ENCODE measurements at places on chromosomes 16 and 17.

DNA sequence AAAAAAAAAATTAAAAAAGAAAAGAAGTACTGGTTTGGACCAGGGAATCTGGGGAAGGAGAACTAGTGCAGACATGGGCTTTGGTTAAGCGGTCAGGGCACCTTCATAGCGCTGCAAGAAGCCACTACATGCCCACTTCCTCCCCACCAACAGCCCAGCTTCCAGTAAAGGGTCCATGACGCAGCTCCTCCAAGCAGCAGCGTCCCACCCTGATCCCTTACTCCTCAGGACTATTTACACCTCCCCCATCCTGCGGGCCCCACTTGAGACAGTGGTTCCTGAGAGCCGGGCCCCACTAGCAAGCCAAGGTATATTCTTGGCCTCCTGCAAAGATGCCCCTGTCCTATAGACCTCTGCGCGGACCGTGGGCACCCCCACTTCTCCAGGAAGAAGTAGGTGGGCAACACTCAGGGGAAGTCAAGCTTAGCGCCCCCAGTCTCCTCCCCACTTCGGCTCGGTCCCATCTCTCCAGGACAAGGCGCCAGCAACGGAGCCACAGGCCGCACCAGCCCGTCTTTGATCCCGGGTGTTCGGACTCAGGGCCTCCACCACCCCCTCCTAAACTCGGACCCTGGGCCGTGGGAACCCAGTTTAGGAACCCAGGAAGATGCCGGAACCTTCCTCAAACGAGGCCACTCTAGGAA lies 913 bp upstream of the PRR14 start:
- no peak for DNase-seq

DNA sequence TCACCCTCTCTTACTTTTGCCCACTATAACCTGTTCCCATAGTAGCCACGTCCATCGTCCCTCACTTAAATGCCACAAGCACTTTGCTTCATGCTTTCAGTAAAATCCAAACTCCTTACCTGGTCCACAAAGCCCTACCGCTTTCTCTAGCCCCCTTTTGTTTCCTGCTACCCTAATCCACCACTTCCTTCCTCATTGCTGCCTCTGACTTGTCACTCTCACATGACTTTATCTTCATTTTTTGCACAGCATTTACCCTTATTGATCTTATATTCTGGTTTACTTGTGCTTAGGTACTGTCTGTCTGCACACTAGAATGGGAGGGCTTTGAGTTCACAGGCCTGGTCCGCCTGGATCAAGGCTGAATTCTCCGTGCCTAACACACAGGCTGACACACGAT lies 340.0 kb downstream of the XYLT1 start:
- DNase-seq, result no peak

DNA sequence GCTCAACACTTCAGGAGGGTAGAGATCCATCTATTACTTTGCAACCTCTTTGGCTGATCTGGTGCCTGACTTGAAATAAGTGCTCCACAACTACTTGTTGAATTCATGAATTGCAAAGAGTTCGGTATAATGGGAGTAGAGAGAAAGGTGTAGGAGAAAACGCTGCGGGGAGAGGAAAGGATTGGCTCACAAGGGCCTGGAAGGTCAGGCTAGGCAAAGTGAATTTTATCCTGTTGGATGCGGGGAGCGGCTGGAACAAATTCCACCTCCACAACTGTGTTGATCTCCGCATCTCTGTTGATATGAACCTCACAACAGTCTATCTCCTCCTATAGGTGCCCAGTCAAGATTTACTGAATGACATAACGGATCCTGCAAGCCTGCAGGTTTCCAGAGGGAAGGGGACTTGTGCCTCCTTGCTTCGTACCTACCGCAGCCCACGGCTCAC lies 684 bp downstream of the SLX4 start:
- DNase-seq, result no peak

GRCh38 chr17:29212681-29213121 lies 32.5 kb upstream of the MYO18A start:
- no peak for DNase-seq

DNA sequence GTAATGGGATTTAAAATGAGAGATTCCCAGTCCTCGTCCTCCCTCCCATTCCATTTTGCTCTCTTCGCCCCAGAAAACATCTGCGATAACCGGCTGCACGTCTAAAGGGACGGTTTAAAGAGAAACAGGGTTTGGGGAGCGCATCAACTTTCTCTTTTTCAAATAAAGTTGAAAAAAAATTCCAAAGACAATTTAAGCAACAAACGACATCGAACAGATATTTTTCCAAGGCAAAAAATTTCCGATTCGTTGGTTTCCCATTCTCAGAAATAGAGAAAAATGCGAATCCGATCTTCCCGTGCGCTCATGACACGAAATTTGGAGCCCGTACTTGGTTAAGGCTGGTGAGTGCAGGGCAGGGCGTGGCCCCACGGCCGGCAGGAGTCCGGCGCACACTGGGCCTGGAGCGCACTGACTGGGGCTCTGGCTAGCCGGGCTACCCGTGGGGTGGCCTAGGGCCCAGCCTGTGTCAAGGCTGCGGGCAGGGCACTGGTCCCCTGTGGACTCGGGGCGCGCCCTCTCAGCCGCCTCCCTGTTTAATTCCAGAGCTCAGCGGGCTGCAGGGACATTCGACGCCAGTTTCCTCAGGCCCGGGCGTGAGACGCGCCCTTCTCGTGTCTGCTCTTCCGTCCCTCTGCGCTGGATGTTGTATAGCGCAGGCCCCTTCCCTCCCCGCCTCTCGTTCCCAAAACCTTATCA lies 17.9 kb upstream of the ZFHX3 start:
- no peak for DNase-seq

DNA sequence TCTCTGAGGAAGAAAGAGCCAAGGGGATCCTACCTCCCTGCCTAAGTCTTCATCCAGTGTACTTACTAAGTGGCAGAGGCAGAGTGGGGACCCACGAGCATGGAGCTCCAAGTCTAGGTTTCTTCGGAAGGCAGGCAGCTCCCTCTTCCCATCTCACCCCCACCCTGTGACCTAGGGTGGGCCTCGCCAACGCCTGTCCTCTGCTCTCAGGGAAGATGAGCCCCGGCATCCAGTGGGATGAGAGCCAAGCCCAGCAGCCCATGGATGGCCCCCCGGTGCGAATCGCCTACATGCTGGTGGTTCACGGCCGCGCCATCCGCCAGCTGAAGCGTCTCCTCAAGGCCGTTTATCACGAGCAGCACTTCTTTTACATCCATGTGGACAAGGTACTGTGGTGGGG lies 8.3 kb downstream of the XYLT2 start:
- DNase-seq, result no peak

GRCh38 chr16:13083681-13084080 lies 182.3 kb downstream of the SHISA9 start:
- no peak for DNase-seq

GRCh38 chr17:5472511-5472910 lies 3.7 kb upstream of the DHX33 start:
- no peak for DNase-seq

DNA sequence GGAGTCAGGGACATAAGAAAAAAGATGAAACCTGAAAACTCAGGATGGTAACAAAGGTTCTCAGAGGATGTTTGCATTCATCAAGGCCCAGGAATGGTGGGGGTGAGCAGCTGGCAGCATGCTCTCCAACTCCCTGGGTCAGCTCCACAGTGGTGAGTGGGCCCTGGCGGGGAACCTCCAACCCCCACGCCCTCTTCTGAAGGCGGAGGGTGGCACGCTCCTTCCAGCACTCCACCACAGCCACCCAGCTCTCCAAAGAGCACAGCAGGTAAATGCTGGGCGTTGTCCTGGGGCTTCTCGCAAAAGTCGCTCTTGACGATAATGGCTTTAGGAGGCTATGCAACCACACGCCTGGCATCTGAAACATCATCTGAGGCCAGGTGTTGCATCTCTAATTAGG lies 173.8 kb downstream of the C16orf78 start:
- no peak for DNase-seq

- no peak for DNase-seq
Observed at GRCh38 chr17:82598256-82599119, 49.8 kb downstream of the WDR45B start.

GRCh38 chr17:39660397-39661385 lies 4.5 kb upstream of the TCAP start:
- no peak for DNase-seq

DNA sequence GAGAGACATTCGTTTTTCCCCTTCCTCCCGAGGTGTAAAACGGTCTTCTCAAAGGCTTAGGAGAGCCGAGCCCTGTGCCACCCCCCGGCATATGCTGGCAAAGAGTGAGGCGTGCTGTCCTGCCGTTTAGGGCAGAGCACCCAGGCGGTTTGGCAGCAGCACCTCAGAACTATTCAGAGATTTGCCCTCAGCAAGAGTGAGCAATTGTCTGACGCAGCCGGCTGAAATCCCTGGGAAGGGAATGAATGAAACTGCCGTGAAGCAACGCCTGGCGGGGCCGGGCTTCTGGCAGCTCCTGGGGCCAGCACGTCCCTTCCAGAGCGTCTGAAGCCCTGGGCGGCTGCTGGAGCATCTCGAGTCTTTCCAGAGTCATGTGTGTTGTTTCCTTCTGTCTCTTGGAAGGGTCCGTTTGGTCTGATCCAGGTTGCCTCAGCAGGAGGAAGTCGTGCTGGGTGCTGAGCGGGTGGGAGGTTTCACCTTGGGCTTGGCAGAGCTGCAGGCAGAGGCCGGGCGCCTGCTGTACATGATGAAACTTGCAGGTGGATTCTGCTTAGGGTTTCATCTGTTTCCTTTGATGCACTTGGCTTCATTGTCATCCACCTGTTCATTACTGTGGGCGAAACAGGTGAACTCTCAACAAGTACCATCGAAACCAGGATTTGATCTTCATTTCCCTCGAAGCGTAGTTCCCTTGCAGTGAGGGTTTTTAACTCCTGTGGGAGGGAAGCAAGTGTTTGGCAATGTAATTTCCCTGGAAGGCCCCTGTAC lies 35.4 kb downstream of the TBCD start:
- DNase-seq, result no peak

GRCh38 chr17:80759377-80759673 lies 214.7 kb downstream of the RPTOR start:
- DNase-seq, result no peak

- no peak for DNase-seq
Observed at GRCh38 chr17:10048629-10049350, 143.7 kb upstream of the RCVRN start.

DNA sequence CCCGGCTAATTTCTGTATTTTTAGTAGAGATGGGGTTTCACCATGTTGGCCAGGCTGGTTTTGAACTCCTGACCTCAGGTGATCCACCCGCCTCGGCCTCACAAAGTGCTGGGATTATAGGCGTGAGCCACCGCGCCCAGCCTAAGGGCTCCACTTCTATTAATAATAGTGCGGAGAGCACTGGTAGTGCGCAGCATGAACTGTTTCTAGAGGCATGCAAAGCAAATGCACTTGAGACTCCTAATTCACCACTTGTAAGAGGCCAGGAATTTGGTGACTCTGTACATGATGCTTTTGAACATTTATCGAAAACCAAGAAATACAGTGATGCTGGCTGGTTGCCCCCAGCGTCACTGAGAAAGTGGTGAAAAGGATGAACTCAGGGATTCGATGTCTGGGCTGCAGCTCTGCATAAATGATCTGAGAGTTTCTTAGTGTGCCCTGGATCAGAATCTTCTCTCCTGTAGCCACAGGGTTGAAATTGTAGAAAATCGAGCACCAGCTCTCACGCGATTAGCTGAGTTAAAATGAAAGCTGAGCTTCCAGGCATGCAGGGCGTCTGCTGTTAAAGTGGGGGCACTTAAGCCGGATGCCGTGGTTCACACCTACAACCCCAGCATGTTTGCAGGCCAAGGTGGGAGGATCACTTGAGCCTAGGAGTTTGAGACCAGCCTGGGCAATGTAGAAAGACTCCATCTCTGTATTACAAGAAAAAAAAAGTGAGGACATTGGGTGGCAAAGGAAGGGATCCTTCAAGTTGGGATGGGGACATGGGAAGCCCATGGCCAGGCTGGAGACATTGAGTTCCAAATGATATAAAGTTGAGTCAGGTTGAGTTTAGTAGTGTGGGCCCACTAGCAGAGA lies 4.8 kb downstream of the RNF213 start:
- peak; percentile 77 for DNase-seq

DNA sequence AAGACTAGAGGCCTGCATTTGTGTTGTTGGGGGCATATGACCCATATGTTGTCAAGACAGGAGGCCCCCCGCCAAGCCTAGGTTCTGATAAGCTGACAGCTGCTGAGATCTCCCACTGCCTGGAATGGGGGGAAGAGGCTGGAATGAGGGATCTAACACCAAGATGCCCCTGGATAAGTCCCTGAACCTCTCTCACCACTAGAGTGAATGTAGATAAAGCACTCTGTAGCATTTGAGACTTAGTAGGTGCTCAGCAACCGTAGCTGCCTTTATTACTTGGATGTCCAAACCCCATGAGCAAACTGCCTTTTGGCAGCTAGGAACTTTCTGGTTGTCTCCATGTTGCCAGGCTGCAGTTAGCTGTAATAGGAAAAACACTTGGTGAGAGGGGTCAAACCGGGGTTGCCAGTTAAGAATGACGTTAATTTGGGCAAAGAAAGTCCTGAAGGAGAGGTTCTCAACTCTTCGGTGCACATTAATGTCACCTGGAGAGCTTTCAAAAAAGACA lies 4.4 kb upstream of the RASL10B start:
- no peak for DNase-seq

All from activated naive CD4-positive, alpha-beta T cell treated with anti-CD3 and anti-CD28 coated beads, Interleukin-2, amount 10 ng/mL, durations not matched to agents 7 days and 5 days (primary cell).